Kidney capillary endothelial cell (primary cell): ENCODE measurements at places on chromosomes 7 and 10.

GRCh38 chr10:70943249-70943648 is 54.9 kb upstream of the PCBD1 start:
- no peak for DNase-seq

- no peak for DNase-seq
Measured at GRCh38 chr10:94328613-94329012, 34.1 kb downstream of the NOC3L start.

GRCh38 chr7:106871793-106872571 is 6.9 kb downstream of the PIK3CG start:
- no peak for DNase-seq

DNA sequence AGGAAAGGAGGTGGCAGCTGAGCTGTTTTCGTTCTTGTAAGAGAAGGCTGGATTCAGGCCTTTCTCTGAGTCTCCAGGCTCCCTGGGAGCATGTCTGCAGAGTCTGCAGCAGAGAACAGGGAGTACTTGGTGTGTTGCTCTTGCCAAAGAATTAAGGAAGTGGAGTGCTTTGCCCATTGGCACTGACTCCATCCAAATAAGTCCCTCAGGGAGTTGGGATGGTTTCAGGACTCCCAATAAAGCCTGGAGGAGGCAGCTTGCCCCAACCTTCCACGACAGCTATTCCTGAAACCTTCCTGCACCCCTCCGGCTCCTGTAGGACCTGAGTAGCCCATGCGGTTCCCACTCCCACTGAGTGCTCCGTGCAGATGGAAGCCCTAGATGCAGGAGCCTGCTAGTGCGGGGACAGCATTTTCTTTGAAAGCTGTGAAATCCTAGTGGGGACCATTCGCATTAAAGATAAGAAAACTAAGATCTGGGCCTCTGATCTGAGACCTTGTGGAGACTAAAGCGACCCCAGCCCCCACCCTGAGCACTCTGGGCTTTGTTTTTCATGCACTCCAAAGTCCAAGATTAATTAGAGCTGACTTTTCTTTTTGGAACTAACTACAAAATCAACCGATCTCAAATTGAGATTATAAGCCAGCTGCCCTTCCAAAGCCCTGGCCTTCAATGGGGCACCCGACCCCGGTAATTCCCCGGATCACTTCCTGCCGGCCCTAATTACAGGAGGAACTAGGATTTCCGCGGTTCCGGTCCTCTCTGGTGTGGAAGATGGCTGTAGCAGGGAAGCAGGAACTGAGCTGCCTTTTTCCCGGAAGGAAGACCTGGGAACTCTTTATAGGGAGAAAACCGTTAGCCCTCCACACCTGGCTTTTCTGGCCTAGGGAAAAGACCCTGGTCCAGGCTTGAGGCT is 110.2 kb downstream of the COL13A1 start:
- no peak for DNase-seq

DNA sequence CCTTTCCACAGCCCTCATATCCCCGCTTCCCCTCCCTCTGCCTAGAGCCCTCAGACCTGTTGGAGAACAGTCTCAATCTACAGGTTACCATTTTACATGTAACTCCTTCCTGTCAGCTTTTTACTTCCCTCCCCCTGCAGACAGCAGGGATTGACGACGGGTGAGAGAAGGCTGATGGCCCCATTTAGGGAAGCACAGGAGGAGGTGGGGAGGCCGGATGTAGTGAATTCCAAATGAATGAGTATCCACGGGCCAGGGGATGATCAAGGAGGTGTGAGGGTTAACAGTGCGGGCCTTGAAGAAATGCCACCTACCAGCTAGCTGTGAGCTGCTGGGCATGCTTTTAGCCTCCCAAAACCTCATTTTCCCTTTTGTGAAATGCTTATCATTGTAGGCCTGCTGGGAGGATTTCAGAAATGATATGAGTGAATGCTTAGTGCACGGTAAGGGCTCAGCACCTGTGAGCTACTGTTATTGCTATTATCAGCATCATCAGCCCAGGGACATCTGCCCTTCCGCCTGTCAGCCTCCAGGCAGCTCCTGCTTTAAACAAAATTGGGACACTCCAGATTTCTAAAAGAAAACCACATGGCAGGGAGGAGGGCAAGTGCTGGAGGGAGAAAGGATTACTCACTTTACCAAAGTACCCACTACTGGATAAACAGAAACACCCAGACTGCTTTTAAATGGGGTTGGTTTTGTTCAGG is 6.5 kb upstream of the NANOS1 start:
- no peak for DNase-seq

GRCh38 chr10:131587976-131588680 is 276.6 kb upstream of the TCERG1L start:
- DNase-seq, result no peak

DNA sequence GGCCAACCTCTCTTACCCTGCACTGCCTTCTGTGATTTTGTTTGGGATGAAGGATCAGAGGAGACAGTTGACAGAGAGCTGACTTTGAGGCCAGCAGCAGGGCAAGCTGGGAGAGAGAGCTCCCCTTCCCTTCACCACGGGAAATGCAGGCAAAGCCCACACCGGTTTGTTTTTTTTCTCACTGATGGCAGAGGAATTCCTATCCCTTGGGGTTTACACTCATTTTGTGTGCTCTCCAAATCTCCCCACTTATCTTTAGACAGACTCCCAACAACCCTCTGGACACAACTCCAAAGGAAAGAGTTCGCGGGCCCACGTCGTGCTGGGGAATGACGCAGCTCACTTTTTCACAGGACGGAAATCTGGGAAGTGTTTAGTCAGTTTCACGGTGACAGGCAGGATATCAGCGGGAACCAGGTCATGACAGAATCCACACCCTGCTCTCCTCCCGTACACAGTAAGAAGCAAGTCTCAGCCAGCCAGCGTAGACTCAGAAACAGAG is 68.3 kb upstream of the FAM171A1 start:
- DNase-seq, result peak; percentile 84

DNA sequence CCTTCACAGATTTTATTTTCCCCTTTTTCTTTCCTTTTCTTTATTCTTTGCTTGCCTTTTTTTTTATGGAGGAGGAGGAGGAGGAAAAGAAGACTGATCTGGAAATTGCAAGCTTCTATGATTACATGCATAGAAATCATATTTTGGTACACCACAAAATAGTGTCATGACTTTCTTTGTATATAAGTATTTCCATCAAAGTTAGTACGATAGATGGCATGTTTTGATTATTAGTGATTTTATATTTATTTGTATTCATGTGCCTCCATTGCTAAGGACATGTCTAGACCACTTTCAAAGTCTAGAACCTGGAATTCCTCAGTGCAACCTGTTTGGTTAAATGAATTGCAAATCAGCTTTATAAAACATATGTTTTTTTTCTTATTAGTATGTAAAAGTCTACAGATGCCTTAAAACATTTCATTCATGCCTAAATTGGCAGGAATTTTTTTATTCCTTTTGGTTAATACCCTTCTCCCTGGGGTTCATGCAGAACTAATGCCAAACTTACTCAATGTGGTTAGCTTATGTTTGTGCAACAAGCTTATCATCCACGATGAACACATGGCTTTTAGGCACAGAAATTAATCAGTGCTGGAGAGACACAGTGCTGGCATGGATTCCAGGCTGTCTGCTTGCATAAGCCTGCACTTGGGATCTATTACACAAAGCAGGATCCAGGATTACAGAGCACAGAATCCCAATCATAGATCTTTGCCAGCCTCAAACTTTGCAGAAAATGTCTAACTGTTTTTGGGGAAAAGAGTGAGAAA is 213.1 kb downstream of the CHRM2 start:
- no peak for DNase-seq

- peak; percentile 50 for DNase-seq
Measured at GRCh38 chr10:52951824-52952223, 179.2 kb upstream of the MBL2 start.
